NCI-H1694 treated with DMSO at 0.1 percent for 48 hours (cell line): ENCODE measurements at places on chromosomes 5 and 9.

DNA sequence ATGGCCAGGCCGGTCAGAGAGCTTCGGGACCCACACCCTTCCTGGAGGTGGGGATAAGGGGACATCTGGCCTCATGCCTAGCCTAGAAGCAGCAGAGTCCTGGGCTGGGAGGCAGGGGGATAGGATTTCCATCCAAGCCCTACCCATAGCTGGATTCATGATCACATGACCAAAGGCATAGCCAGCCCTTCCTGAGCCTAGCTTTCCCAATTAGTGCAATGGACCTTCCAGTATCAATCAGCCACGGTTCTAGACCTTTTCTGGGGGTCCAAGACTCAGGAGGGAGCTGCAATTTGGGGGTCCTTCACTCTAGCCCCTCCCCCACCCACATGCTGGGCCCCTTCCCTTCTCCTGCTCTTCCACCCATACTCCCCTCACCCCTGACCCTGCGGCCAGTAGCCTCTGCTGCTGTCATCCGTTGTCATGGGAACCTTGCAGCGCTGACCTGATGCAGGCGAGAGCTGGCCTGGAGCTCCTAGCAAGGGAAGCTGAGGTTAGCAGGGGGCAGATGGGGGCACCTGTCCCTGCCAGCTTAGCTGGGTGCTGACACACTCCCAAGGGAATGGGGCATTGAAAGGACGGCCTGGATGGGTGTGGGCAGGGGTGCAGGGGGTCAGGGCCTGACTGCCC is 44.6 kb downstream of the CXXC5 start:
- DNase-seq: no peak

DNA sequence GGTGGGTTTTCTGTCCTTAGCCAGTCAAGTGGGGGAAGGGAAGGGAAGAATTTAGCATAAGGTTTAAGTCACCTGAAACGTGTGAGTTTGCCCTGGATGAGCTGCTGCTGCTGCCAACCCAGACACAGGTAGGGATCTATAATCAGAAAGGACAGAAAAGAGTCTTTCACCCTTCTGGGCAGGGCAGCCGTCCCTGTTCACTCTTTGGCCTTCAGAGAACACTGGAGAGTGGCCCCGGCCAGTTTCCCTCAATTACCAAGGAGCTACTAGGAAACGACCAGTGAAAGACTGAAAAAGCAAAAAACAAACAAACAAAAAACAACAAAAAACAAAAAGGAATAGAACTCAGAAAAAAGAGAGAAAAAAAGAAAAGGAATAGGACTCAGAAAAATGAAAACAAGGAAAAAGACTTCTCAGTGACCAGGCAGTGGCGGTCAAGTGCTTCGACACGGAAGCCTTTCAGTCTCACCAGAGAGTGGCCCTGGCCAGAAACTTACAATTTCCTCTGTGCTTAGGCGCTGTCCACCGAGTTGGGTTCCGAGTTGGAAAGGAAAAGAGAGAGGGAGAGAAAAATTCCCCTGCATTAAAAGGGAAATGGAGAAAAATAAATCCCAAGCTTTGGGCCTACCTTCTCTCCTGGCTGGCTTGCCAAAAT is 2.5 kb upstream of the GM2A start:
- no peak for DNase-seq

GRCh38 chr5:74500110-74500917 is 140.2 kb downstream of the ENC1 start:
- no peak for DNase-seq

- DNase-seq: no peak
Measured at GRCh38 chr9:71302776-71303175, 181.4 kb upstream of the TRPM3 start.

DNA sequence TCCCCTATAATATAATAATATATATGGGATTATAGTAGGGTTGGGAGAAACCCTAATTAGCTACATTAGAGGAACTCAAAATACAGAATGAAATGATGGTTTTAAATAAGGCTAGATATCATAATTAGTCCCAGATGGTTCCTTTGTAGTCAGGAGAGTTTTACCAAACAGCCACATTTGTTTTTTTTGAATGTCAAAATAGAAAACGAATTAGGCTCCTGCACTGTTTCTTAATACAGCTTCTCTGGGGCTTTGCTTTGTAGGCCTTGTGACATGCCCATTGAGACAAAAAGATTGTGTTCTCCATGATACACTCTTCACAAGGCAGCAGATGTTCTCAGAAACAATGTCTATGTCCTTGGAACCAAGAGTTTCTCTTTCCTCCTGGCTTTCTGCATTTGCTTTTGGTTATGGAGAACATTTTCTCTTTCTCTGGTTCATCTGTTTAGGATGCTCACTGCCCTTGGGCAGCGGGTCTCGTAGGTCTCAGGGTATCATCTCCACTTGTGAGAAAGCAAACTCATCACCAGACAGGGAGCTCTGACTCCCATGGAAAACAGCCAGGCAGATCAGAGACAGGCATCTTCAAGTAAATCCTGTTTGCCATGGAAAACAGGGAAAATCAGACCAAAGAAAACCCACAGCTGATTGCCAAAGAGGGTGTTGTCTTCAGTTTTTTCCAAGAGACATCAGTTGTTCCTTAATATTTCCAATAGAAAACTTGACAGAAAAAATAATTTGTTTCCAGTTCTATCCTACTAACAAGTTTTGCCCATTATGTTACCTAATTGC is 54.1 kb upstream of the RPS23 start:
- DNase-seq: no peak

DNA sequence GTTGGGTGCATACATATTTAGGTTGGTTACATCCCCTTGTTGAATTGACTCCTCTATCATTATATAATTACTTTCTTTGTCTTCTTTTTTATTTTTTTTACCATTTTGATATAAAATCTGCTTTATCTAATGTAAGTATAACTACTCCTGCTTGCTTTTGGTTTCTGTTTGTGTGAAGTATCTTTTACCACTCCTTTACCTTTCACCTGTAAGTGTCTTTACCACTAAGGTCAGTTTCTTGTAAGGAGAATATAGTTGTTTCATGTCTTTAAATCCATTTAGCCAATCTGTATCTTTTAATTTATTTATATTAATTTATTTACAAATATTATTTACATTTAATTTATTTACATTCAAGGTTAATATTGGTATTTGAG is 33.0 kb downstream of the INSL4 start:
- no peak for DNase-seq

- DNase-seq: no peak
Measured at GRCh38 chr5:132183723-132184122, 43.9 kb downstream of the P4HA2 start.

DNA sequence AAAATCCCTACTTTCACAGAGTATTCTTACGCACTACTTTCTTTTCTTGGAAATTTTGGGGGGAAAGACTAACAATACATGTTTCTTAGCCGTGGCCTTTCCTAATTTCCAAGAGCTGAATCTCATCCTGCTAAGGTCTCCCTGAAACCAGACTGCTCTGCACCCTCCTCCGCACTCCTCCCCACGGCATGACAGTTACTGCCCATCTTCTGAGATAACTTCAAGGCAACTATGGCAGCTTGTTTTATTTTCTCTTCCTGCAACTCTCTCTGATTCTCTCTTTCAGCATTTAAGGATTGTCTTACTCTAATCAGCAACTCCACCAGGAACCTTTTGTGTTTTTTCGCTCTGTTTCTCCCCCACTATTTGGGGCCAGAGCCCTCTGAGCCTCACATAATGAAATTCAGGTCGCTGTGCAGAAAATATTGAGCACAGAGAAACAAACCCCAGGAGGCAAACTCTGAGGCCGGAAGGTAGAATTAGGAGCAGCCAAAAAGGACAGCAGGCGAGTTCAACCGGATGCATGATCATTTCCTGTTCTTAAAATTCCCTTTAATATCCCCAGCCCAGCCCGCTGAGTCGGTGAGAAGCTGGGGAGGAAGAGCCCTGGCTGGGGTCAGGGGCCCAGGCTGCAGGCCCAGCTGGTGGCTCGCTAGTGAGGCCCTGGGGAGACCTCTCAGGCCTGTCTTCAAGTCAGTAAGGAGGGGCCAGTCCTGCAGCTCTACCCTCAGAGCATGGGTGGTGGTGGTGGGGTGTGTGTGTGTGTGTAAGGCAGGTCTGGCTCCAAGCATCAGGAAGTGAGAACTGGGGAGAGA is 213.6 kb upstream of the S1PR3 start:
- DNase-seq: no peak

GRCh38 chr5:154260224-154260927 is 69.8 kb downstream of the GALNT10 start:
- no peak for DNase-seq

GRCh38 chr9:76772686-76773445 is 8.6 kb downstream of the PCA3 start:
- no peak for DNase-seq

DNA sequence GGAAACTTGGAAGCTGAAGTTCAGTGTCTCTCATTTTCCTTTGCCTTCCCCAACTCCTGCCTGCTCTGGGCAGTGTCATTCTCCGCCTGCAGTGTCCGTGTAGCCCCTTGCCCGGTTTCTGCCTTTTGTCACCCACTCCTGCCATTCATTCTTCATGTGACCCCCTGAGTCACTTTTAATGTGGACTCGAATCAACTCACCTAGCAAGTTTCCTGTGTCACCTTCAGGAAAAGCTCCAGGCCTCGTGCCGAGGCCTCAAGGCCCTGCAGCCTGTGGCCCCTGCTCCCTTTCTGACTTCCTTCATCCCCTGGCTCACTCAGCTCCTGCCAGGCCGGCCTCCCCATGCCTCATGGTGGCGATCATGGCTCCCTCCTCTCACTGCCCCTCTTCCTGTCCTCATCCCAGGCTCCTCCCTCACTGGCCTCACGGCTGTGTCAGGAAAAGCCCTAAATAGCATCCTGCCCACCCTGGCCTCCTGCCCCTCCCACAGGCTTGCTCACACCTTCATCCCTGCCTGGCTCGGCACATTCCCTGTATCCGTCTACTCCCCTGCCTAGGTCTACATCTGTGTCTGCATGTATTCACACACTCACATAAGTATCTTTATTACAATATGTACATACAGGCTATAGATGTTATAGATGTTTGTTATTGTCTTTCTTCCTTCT is 294.9 kb downstream of the MED10 start:
- no peak for DNase-seq

- DNase-seq: no peak
Measured at GRCh38 chr5:97425511-97425910, 242.5 kb upstream of the RIOK2 start.

DNA sequence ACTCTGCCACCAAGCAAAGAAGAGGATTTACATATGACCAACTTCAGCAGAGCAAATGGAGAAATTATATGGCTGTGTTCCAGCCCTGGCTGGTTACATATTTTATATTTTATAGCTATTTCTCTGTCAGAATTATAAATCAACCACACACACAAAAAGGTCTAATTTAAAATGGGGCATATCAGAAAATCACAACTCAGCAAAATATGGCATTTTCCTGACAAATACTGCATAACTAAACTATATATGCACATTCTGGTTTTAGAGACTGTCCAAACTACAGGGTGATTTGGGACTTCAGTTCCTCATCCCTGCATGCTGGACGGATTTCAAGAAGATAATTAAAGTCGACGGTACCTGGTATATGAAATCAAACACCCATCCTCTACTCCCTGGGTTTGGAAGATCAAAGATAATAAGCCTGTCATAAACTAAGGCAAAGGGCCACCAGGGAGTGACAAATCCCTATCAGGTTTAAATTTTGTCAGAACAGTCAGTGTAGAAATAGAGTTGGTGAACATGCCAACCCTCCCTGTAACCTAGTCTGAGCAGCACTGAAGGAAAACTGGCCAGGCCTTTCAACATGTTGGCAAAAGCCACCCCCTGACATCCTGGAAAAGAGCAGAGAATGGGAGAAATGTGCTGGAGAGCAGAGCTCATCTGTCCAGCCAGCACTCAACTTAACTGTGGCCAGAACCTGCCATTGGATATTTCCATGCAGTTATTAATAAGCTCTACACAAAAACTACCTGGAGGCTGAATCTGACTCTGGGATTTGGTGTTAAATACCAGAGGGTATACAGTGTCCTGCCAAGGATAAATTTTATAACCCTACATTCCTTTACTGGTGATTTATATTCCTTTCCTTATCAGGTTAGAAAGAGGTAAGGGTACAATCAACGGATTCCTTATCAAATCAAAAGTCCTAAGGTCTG is 235.7 kb downstream of the ENC1 start:
- no peak for DNase-seq

DNA sequence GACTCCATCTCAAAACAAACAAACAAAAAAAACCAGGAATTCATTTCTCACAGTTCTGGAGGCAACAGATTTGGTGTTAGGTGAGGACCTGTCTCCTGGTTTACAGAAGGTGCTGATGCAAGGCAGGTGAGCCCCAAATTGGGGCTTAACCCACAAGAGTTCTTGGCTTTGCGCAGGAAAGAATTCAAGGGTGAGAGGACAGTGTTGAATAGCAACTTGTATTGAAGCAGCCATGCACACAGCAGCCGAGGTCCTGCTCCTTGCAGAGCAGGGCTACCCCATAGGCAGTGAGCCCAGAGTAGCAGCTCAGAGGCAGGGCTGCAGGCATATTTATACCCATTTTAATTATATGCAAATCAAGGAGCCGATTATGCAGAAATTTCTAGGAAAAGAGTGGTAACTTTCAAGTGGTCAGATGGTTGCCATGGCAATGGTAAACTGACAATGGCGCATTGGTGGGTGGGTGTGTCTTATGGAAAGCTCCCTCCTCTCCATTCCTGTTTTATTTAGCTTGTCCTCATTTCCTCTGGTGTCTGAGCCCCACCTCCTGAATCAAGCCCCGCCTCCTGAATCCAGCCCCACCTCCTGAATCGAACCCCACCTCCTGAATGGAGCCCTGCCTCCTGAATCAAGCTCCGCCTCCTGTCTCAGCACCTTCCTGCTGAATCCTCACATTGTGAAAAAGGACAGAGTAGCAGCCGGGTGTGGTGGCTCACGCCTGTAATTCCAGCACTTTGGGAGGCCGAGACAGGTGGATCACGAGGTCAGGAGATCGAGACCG is 34.5 kb upstream of the COL5A1 start:
- DNase-seq: no peak

DNA sequence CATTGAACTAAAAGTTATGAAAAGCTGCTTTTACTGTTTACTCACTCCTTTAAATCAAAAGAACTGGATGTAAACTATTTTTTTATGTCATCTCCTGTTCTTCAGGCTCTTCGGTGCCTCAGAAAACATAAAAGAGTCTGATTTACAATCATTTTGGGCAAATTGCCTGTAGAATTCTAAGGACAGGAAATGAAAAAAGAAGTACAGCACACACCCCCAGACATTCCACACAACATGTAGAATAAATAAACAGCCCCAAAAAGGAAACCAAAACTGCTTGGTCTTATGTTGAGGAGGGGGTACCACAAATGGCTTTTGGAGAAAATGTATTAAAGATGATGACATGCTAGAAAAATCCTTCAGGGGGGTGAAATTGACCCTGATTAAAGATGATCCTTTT is 57.2 kb downstream of the ITGA1 start:
- no peak for DNase-seq
